ENCODE measurements at places on chromosomes 16 and 17. TPM values are rescaled to one million over a fixed set of nuclear protein-coding genes. Genes with fewer than 3 reads are reported as not detected.

The IGF2BP1 gene
- 15.2 TPM for total RNA-seq

The NPW gene
- 0.46 TPM for total RNA-seq

DNA sequence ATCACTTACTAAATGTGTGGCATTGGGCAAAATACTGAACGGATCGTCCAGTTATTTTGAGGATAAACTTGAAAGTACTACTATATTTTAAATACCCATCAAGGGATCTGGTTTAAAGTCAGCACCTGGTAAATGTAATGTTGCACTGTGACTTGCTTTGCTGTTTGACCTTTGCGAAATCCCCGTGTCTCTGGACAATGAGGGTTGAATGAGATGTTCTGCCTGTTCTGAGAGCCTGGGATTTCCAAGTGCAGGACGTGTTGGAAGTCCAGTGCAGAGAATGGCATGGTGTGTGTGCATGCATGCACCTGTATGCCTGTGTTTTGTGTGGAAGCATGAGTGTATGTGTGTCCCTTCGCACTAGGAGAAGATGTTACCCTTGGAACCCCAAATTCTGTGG is 106.6 kb downstream of the N4BP1 start:
- no peak for DNase-seq

- no peak for DNase-seq
Measured at GRCh38 chr17:39602533-39603303, 5.0 kb downstream of the NEUROD2 start.

GRCh38 chr17:46730026-46730425 is 88.5 kb downstream of the WNT3 start:
- DNase-seq: no peak

DNA sequence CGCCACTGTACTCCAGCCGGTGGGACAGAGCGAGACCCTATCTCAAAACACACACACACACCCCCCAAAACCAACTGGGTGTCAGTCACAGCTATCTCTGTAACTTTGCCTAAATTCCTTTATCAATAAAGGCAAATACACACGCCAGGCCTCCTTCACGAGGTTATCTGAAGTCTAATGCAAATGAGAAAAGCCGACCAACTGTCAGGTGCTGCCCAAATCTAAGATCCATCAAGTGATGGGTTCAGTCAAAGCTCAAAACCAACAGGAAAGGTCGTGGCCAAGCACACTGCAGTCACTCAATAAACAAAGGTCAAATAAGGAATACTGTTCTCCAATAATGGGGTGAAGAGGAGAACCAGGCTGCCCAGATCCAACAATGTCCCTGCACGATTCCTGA is 1.1 kb downstream of the ANKFY1 start:
- DNase-seq: no peak

- no peak for DNase-seq
Measured at GRCh38 chr16:24163935-24164334, 92.2 kb upstream of the CACNG3 start.

DNA sequence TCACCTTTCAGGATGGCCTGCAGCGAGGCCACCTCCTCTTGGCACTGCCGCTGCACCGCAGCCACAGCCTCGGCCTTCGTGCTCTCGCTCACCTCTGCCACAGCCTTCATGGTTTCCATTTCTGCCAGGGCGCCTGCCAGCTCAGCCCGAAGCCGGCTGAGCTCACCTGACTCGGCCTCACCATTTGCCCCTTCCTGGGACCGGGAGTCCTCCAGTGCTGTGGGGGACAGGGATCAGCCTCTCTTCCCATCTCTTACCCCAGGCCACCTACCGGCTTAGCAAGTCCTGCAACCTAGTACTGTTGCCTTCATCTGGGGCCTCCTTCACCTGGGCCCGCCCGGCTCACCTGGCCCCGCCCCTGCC is 658 bp downstream of the RABEP2 start:
- DNase-seq: no peak

GRCh38 chr17:39916918-39917317 is 1.5 kb downstream of the GSDMB start:
- no peak for DNase-seq

Measured in Daoy (cell line).